ENCODE measurements at places on chromosomes 4 and X. TPM values are rescaled to one million over a fixed set of nuclear protein-coding genes. Genes with fewer than 3 reads are reported as not detected.

DNA sequence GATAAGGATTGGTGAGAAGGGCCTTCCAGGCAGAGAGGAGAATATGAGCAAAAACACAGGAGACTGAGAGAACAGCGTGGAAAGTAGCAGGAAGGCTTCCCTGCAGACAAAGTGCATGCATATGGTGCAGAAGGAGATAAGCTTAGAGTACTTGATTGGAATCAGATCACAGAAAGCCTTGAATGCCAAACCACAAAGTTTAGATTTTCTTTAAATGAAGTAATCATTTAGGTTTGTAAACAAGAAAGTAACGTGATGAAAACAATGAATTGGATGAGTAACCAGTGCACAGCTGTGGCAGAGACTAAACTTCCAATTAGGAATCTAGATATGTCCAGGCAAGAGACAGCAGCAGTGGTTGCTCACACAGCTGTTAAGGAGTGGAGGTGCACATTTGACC lies 83.8 kb upstream of the C1QTNF7 start:
- DNase-seq = no peak

DNA sequence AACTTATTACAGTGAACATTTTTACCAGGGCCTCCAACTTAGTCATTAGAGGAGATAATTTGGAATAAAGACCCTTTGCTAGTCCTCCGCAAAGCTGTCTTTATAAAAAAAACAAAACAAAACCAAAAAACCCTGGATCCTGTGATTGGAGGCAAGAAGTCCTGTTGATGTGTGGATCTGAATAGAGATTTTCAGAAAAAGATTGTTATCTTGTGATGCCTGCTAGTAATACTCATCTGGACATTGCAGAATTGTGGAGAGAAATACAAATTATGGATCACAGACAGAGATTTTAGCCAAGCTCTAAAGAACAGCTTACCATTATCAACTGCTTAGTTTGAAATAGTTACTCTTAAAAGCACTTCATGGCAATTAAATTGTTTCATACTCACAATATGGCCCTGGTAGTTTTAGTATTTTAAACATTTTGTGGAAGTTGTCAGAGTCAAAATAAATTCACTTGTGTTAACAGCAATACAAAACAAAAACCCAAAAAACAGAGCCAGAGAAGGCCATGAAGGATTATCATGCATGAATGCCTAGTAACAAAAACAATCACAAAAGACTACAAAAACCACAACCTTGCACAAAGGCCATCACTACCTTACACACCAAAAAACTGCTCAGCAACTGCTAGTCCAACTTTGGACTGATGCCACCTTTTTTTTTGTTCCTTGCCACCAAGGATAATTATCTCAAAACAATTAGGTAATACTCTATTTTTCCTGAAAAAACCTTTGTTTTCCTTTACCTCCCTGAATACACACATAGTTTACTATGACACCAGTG lies 514.5 kb upstream of the SLIT2 start:
- DNase-seq = no peak

GRCh38 chr4:153663667-153664066 lies 20.4 kb upstream of the TLR2 start:
- DNase-seq = no peak

DNA sequence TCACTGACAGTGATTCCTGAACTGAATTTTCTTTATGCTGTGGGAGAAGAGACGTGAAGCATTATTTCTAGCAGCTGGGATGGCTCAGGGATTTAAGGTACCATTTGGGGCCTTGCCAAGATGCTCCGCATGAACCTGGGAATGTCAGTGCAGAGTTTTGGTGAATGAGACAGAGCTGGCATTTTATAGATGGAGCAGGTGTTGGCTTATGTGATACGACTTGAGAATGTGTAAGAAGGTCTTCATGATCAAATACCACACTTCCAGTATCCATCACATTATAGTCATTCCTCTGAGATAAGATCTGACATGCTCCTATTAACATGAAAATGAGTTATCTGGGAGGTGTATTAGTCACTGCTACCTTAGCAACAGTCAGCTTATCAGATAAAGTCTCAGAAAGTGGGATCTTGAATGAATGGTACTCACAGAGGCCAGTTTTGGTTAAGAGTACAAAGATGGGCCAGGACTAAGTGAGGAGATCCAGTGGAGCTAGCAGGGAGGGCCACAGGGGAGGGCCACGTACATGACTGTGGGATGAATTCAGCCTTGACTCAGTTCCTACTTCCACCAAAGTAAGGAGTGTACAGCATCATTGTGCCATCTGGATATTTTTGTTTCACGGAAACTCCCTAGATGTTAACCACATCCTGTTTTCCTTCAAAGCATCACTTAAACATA lies 116.7 kb downstream of the SPCS3 start:
- no peak for DNase-seq

DNA sequence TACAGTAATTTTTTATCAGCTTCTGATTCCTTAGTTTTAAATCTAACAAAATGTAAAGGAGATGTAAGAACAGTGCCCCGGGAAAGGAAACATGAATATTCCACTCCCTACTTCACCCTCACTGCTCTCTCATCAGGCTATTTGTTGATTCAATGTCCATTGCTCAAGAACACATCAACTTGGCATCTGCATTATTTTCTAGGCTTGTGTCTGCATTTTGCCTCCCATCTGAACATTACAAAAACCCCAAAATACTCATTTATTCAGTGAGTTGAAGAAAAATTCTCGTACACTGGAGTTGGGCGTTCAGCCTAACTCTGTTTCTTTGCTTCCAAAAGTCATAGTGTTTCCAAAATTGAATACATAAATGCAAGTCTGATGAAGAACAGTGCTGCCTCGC lies 25.6 kb downstream of the ARHGAP6 start:
- DNase-seq = no peak

DNA sequence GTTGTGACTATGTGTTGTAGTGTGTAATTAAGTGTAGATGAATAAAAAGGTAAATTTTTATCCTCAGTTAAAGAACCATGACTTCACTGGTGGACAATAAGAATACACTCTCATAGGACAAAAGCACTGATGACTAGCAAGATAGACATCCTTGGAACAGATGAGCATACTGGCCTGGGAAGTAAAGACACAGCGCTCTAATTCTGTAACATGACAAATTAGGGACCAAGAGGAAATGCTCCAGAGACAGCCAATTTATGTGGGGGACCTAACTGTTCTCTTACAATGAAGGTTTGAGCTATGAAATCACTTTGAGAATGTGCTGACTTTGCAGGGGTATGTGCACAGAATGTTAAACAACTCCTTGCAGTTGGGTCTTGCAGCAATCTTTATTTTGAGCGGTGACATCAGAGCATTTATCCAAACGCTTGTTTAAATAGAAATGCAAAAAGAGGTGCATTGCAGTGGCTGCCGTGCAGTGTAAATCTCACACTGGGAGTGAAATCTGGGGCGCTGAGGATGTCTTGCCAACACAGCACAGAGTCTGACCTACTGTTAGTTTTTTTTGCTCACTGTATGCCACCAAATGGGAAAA lies 109.3 kb downstream of the MAGEC2 start:
- DNase-seq = no peak

The YTHDC1 gene
- 56.5 TPM for total RNA-seq

- DNase-seq = no peak
Measured at GRCh38 chr4:21447301-21448054, 501.1 kb downstream of the KCNIP4 start.

GRCh38 chrX:70128071-70128470 lies 5.2 kb upstream of the IGBP1 start:
- no peak for DNase-seq

The NSG1 gene
- total RNA-seq = 2.6 TPM

The KIAA1210 gene
- 0.08 TPM for total RNA-seq

The GLRA2 gene
- total RNA-seq = not detected

DNA sequence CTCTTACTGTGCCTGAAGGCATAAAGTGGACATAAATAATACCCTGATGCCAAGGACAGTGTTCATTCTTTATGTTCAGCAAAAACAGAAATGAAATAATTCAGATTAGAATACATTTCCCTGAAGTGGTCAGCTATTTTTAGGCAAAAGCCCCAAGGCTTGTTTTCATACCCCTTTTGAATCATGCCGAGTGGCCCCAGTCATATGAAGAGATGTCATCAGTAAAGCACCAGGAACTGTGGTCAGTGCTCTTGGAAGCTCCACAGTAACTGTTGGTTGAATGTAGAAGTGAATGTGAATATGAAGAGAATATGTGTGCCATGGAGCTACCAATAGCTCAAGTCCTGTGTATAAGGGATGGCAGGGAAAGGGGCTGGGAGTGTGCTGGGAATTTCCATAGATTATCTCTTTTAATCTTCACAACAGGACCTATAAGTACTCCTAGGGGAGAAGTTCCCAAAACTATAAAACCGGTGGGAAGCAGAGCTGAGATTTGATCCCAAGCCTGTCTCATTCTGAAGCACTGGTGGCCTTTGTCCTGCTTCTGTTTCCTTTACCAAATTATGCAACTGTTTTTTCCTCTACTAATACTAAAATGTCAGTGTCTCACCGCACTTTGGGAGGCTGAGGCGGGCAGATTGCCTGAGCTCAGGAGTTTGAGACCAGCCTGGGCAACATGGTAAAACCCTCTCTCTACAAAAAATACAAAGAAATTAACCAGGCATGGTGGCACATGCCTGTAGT lies 52.6 kb downstream of the FNIP2 start:
- no peak for DNase-seq

- no peak for DNase-seq
Measured at GRCh38 chr4:68218044-68218443, 27.4 kb downstream of the TMPRSS11B start.

GRCh38 chrX:31258166-31258565 lies 186.3 kb upstream of the FTHL17 start:
- DNase-seq = no peak

DNA sequence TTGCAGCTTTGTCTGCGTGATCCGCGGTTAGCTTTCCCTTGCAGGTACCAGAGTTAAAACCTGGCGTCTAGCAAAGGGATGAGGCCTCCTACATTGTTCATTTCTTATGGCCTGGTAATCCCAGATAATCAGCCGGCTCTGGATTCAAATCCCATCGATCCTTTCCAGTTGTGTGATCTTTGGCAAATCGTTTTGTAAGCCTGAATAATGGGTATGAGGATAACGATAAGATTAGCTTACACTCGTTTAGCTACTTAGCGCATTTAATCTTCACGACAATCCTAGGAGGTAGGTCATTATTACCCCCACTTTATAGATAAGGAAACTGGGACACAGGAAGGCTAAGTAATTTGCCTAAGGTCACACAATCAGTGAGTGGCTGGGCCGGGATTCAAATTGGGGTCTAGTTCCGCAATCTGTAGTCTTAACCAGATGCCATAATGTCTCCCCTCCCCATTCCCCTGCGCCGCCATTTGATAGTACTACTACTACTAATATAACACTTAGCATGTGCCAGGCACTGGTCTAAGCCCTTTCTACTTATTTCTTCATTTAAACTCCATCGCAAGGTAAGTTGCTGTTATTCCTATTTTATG lies 1.7 kb upstream of the UBA1 start:
- no peak for DNase-seq

GRCh38 chr4:4857001-4857808 lies 2.3 kb upstream of the MSX1 start:
- DNase-seq = peak; percentile 14

- DNase-seq = no peak
Measured at GRCh38 chrX:22467571-22467970, 194.9 kb downstream of the CBLL2 start.

GRCh38 chrX:23890933-23891332 lies 16.8 kb downstream of the APOO start:
- DNase-seq = no peak

DNA sequence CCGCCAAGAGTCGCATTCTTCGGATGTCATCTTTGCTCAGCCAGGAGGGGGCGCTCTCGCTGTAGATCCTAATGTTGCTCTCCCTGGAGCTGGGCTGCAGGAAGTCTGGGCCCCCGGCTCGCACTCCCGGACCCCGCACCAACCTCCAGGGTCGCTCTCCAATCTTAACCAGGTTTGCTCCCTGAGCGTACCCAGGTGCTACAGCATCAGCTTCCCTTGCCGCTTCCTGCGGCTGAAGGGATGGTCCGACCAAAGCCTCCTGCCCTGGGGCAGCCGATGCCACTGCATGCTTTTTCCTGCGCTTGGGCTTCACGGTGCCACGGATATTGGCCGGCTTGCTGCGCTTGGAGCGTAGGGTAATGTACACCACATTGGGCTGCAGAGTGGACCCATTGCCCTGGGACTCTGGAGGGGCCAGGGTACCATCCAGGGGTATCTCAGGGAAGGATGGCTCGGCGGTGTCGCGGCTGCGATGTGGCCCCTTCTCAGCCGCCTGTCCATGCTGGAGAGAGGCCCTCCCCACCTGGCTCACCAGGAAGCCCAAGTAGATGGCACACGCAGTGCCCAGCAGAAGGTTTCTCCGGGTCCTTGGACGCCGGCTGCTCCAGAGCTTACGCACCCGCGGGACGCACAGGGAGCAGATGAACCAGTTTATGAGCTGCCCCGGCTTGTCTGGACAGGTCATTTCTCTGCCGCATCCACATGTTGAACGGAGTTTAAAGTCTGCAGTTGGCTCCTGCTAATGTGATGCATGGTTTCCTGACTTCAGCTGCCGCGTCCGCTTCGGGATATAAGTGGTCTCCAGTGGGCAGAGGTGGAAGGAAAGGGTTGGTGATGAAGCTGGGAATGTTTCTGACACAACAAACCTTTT lies 1.9 kb downstream of the GASK1B start:
- DNase-seq = peak; percentile 92

- no peak for DNase-seq
Measured at GRCh38 chr4:132809298-132810032, 339.6 kb upstream of the PCDH10 start.

DNA sequence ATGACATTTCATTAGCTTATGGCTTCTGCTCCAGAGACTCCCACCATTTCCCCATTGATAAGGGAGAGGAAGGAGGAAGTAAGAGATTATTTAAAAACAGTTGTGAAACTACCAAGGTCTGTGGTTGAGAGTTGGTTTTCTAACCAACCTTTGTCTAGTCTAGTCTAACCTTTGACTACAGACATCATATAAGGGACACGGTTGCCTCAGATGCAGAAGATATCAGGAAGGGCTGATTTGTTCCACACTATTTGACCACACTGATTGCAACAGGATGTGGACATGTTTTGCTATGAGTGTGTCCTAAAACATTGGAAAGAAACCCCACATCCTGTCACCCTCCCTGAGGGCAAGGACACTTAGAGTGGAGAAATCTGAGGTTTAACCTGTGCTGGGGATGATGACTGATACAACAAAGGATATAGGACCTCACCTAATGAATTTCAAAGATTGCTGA lies 53.0 kb downstream of the COQ2 start:
- DNase-seq = no peak

The ZDHHC15 gene
- total RNA-seq = 2.0 TPM

DNA sequence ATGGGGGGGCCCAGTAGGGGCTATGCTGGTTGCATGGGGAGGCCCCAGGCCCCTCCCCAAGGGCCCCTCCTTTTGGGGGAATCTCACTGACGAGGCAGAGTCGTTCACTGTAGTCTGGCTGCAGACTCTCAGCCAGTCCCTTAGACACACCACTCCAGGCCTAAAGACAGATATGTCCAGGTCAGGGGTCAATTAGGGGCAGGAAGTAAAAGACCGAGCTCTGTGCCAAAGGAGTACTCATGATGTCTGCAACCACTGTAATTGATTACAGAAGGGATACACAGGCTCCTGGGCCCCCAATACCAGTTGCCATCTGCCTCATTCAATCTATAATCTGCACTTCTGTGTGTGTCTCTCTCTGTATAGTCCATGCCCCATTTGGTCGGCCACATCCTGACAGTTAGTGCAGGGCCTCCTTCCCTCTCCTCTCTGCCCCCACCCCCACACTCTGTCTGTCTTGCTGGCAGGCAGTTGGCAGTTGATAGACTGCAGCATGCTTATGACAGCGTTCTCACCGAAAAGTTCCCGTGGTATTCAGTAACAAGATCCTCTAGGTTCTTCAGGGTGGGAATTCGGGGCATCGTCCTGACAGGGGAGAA lies 1.3 kb upstream of the CXorf65 start:
- DNase-seq = no peak

The NWD2 gene
- total RNA-seq = not detected
